ENCODE measurements at places on chromosomes 7 and 10. TPM values are rescaled to one million over a fixed set of nuclear protein-coding genes. Genes with fewer than 3 reads are reported as not detected.

CABCOCO1 gene
- 0.83 TPM for polyA plus RNA-seq

RAPGEF5 gene
- polyA plus RNA-seq: 0.16 TPM

MEOX2 gene
- polyA plus RNA-seq: not detected

FGFR2 gene
- polyA plus RNA-seq: not detected

AHR gene
- polyA plus RNA-seq: 9.8 TPM

AS3MT gene
- 4.0 TPM for polyA plus RNA-seq

CPN1 gene
- not detected for polyA plus RNA-seq

PDE6C gene
- polyA plus RNA-seq: not detected

PTF1A gene
- not detected for polyA plus RNA-seq

SDHAF3 gene
- 13.7 TPM for polyA plus RNA-seq

FEZF1 gene
- polyA plus RNA-seq: not detected

TYW1 gene
- 19.5 TPM for polyA plus RNA-seq

KLF14 gene
- polyA plus RNA-seq: not detected

ELAPOR2 gene
- 3.4 TPM for polyA plus RNA-seq

HDAC9 gene
- polyA plus RNA-seq: 2.1 TPM

CLRN3 gene
- polyA plus RNA-seq: not detected

TAF5 gene
- 2.3 TPM for polyA plus RNA-seq

TAS2R4 gene
- polyA plus RNA-seq: 0.26 TPM

PNLIPRP1 gene
- polyA plus RNA-seq: not detected

DNA sequence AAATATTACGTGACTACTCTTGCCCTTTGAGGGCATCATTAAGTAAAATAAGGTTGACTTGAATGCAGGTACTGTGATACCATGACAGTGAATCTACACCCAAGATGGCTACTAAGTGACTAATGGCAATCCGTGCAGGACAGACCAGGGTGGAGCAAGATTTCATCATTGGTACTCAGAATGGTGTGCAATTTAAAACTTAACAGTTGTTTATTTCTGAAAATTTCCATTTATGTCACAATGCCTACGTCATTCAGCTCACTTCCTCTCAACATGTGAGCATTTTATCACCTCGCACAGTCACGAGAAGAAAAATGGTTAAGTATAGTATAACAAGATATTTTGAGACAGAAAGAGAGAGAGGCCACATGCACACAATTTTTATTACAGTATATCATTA is 50.3 kb upstream of the MET start:
- no peak for DNase-seq

GRCh38 chr7:107865956-107866775 is 24.8 kb upstream of the DLD start:
- DNase-seq: no peak

- no peak for DNase-seq
These were observed 105.9 kb upstream of the EEPD1 start for GRCh38 chr7:36047091-36047658.

DNA sequence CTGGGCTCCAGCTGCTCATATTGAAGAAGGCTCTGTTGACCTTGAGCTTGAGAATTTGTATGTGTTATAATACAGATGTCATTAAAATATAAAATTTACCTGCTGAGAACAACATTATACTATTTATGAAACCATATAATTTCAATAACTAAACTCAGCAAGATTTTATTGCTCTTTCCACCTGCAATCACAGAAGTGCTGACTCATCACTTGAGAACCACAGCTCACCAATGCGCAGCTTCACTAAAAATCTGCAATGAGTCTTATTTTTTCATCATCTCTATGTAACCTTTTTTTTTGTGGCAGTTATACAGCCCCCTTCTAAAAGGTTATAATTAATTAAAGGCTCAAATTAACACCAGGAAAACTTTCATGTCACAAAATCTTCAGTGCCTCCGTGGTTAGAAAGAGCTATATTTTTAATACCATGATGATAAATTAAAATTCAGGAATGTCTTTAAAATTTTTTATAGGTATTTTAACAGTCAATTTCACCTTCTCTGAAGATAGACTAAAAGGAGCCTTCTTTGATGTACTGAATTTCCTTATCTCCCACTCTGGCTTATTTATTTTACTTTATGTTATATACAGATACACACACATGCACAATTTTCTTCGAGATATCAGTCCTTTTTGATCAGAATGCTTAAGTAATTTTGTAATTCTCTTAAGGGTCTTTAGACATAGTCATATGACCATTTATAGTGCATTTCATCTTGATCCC is 102.7 kb downstream of the EVX1 start:
- DNase-seq: no peak

- no peak for DNase-seq
These were observed 537 bp downstream of the FOXK1 start for GRCh38 chr7:4682621-4683042.

- DNase-seq: no peak
These were observed 617.2 kb downstream of the AUTS2 start for GRCh38 chr7:70215491-70215890.

GRCh38 chr10:36676756-36677430 is 448.5 kb upstream of the ANKRD30A start:
- DNase-seq: no peak

DNA sequence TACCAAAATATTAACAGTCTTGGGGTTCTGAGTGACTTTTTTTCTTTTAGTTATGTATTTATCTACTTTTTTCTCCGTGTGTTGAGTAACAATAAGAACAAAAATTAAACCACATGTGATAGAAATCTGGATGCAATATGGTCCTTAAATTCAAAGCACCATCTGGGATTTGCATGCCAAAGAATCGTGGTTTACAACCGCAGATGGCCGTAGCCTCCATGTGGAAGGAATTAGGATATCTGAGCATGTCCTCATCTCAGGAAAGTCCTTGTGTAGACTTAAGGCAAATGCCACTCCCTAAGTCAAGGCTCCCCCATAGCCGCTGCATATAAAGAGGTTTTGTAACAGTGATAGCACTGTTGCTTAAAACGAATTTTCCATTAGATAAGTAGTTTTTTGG is 304.0 kb downstream of the ZEB1 start:
- DNase-seq: no peak

DNA sequence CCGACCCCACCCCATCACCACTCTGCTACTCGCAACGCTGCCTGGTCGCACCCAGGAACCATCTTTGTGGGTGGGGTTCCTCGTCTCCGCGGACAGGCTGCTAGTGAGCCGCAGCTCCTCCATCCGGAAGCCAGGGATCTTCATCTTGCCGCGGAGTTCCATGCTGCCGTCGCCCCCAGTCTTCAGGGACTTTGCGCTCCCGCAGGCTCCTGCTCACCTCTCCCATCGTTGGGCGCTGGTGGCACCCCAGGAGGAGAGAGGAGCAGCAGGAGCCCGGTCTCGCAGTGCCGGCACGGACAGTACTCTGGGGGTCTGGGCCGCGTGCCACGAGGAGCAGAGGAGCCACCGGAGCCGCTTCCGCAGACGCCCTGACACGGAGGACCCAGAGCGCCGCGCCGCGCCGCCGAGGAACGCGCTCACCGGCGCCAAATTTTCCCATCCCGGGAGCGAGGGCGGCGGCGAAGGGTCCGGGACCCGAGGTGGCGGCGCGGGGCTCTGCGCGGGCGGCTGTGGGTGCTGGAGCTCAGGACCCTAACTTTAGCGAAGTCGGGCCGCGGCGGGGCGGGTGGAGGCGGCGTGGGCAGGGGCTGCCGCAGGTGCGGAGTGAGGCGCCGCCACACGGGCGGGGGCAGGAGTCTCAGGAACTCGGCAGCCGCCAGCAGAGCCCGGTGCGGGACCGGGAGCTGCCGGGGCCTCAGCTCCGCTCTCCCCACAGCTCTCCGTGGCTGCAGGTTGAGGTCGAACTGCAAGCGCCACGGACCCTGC is 750.1 kb upstream of the SORCS1 start:
- no peak for DNase-seq

GRCh38 chr10:131732631-131733127 is 168.1 kb upstream of the PPP2R2D start:
- no peak for DNase-seq

DNA sequence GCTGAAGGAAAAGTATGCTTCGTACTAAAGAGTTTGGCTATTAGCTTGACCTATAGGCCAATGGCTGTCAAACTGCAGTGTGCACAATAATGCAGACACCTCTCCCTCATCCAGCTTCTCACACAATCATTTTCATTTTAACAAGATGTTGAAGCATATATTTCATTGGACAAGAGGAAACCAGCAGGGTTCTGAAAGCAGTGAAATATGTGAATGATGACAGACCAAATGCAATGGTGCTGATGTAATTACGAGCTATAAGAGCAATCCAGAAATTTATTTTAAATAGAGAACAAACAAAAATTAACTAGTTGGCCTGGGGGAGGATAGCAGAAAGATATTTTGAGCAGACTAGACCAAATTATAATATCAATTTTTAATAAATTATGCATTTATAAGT is 331.5 kb upstream of the AKR1E2 start:
- DNase-seq: no peak

DNA sequence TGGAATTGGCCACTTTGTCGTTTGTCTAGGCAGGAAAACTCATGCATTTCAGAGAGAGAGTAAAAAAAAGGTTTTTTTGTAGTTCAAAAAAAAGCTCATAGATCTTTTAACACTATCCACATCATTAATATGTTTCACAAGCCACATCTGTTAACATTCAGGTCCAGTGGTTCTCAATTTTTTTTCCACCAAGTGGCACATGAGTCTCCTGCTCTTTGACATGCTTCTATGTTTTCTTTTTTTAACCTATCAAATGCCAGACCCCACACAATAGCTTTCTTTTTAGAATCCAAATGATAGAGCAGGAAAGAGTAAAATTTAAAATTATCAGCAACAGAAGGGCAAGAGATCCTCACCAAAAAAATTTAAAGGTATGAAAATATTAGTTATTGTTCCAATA is 20.3 kb downstream of the NOD1 start:
- no peak for DNase-seq

DNA sequence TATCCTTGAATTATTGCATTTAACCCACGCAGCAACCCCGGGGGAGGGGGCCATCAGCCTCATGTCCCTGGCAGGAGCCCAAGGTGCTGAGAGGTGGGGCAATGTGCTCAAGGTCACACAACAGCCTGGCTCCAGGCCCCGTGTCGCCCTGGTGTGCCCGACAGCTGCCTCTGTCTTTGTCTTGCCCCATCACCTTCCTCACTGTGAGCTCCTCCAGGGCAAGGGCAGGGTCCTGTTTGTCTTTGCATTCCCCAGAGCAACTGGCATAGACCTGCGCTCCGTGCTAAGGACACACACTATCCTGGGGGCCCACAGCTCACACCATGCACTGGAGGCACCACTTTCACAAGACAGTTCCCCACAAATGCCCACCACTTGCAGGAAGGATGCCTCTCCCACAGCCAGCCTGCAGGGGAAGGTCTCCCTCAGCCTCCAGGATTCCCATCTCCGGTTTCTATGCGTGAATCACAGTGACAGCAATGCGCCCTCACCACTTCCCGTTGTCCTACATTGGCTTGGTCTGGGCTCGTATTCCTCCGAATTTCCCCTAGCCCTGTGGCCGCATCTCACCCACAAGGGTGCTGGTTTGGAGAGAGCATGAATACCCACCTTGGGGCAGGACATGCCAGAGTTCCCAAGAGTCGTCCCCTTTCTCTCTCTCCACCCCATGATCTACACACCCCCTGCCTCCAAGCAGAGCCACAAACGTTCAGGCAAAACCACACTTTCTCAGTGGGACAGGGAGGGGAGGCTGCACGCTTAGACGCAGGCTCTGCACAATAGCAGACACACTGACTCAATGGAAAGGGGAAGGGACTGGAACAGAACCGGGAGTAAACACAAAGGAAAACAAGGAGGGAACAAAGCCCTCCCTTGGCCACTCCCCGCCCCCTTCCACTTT is 10.3 kb downstream of the ITPRIP start:
- DNase-seq: no peak

GRCh38 chr7:54785261-54785660 is 26.2 kb upstream of the SEC61G start:
- DNase-seq: no peak

GRCh38 chr7:57216340-57216739 is 84.1 kb upstream of the ZNF479 start:
- no peak for DNase-seq

DNA sequence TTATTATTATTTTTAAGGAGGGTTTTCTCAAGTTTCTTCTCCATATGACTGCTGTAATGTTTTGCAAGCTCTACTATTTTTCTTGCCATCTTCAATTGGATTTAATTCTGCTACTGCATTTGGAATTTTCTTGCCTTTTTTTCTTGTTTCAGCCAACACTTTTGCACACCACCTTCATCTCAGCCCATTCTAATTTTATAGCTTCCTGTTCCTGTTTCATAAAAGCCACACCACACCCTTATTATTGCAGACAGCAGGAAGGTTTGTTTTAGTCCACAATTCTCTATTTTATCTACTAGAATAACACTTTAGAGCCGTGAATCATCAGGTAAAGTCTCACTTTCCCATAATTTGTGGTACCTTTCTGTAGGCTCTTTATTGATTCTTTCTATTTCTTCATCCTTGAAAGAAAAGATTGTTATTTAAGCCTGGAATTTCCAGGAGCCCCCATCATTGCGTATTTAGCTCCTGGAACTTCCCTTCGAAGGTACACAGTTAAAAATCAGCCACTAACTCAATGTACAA is 209.3 kb upstream of the TBX20 start:
- no peak for DNase-seq

DNA sequence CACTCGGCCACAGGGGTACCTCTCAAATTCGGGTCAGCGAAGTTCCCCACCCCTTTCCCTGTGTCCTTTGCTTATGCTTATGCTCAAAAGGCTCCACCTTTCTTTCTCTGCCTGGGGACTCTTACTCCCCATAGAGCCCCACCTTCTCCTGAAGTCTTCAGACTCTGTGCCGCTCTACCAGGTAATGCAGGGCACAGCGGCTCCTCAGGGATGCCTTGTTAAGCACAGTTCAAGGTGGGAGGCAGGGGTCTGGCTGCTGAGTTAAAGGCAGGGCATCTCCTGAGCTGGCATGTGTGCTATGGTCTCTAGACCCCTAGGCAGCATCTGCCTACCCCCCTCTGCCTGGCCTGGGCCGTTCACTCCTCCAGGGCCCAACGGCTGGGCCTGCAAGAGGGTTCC is 3.0 kb upstream of the CXCL12 start:
- DNase-seq: no peak

GRCh38 chr10:79382491-79382941 is 35.2 kb downstream of the PPIF start:
- no peak for DNase-seq

GRCh38 chr7:93145354-93145753 is 2.8 kb downstream of the SAMD9L start:
- no peak for DNase-seq

DNA sequence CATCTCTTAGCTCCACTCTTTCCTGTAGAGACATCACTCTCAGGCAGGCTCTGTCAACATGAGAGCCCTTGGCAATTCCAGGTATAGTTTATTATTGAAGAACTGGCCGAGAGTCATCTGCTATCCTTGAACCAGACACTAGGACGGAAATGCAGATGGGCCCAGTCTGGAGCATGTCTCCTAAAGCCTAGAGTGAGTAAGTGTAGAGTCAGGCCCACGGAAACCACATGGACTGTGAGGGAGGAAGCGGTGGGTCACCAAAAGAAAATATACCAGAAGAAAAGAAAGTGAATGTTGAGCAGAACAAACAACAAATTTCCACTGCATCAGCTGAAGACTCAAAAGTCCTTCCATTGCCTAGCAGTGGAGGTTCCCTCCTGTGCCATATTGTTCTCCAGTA is 15.7 kb upstream of the RELN start:
- DNase-seq: no peak

- no peak for DNase-seq
These were observed 10.6 kb downstream of the LRIT2 start for GRCh38 chr10:84214612-84215235.
